ENCODE measurements at places on chromosomes 3 and 15.

GRCh38 chr3:139676108-139676507 is 1.7 kb downstream of the NMNAT3 start:
- no peak for DNase-seq

DNA sequence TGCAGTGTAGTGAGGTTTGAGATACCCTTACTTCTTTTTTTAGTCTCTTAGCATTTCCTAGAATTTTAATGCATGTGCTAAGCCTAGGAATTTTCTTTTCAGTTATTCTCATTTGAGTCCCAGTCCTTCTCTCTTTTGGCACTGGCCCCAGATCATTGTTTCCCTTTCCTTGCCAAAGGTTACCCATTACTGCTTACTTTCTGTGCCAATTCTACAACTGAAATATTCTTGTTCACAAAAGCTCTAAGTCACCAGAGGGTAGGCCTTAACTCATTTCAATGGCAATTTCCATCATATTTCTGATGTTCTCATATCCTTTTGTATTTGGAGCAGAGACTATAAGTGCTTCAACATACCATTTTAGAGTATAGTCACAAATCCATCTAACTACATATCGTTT is 199.6 kb upstream of the CBLB start:
- DNase-seq: no peak

GRCh38 chr15:43103907-43104306 is 1.9 kb downstream of the UBR1 start:
- DNase-seq: no peak

DNA sequence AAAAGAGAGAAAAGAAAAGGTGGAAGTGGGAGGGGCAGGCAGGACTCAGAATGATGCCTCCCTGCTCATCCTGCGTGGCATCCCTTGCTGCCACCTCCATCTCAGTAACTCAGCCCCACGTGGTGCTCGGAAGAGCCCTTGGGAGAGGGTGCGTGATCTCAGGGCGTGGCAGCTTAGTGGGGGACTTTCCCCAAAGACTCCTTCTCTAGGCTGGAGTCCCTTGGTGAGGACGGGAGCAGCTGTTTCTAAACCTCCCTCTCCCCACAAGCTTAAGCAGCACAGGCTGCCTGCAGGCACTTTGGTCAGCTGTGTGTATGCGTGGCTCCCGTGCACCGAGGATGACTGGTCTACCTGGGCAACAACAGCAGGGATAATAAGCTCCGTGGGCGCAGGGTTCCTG is 7.4 kb upstream of the ANPEP start:
- no peak for DNase-seq
